Common myeloid progenitor, CD34-positive (primary cell): ENCODE measurements at places on chromosomes 4 and X.

GRCh38 chrX:1602299-1602698 is 10.9 kb downstream of the AKAP17A start:
- DNase-seq, result no peak

GRCh38 chr4:53273726-53274125 is 92.1 kb downstream of the SCFD2 start:
- no peak for DNase-seq

DNA sequence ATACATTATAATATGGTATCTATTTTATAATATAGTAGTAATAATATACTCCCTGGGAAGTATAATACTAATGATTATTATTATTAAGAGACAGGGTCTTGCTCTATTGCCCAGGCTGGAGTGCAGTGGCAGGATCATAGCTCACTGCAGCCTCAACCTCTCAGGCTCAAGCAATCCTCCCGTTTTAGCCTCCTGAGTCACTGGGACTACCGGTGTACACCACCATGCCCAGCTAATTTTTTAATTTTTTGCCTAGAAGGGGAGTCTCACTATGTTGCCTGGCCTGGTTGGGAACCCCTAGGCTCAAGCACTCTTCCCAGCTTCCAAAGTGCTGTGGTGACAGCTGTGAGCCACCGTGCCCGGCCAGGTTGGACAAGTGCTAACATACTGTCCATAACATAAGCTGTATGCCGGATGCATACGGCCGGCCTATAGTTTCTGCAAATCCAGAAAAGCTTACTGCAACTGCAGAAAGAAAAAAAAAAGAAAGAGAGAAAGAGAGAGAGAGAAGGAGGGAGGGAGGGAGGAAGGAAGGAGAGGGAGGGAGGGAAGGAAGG is 94.2 kb upstream of the PPP2R3B start:
- DNase-seq, result peak; percentile 39

- no peak for DNase-seq
Observed at GRCh38 chrX:77415161-77415560, 32.0 kb upstream of the FGF16 start.

GRCh38 chr4:87540146-87541058 is 11.2 kb upstream of the SPARCL1 start:
- DNase-seq, result no peak

- DNase-seq, result no peak
Observed at GRCh38 chr4:8473198-8473919, 32.8 kb downstream of the TRMT44 start.

GRCh38 chrX:11242704-11243103 is 50.5 kb upstream of the AMELX start:
- DNase-seq, result no peak

GRCh38 chr4:142696334-142697122 is 149.6 kb downstream of the INPP4B start:
- peak; percentile 73 for DNase-seq

DNA sequence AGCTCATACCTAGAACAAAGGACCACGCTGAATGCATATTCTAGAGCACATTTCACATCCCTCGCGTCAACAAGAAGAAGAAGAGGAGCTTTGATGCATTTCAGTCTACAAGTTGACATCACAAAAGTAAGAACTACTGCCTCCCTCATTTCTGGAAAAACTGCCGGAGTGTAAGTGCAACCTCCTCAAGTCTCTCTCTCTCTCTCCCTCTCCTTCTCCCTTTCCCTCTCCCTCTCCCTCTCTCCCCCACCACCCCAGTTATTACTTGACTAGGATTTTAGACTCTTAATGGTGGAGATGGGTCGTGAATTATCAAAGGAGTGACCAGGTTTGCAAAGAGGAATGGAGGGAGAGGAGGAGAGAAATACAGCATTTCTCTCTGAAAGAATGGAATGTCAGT is 1.4 kb upstream of the IRS4 start:
- DNase-seq, result no peak

DNA sequence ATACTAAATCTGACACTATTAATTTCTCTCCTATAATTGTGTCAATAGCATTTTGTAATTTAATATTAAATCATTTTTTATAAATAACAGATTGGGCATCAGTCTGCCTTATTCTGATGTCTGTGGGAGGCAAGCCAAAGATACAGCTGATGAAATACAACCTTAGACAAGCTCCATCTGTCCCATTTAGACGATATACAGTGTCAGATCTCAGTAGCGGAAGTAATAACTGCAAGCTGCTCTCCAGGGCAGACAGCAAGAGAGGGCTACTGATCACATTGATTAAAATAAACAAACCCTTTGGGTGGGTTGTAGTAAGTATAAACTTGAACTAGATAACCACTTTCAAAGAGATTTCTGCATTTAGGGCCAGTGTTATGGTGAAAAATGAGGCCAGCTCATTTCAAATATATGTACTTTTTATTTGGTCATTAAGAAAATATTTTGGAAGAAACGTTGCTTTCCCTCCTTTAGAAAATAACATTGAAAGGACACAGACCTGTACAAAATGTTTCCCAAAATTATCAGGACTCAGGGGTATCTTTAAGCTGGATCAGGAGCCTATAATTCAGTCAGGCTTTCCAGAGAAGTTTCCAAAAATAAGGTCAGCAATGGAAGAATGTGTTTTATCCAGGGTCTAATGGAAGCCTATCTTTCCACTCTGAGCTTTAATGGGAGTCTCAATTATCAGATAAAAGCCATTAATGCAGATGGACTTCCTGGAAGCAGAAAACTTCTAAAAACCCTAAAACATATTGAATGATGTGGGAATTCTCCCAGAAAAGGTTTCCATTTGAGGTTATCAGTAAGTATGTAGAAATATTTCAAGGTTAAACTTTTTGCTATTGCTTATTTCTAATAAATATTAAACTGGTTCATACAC is 1028.8 kb upstream of the IGFBP7 start:
- no peak for DNase-seq

GRCh38 chr4:176883108-176883550 is 90.4 kb upstream of the VEGFC start:
- DNase-seq, result no peak

DNA sequence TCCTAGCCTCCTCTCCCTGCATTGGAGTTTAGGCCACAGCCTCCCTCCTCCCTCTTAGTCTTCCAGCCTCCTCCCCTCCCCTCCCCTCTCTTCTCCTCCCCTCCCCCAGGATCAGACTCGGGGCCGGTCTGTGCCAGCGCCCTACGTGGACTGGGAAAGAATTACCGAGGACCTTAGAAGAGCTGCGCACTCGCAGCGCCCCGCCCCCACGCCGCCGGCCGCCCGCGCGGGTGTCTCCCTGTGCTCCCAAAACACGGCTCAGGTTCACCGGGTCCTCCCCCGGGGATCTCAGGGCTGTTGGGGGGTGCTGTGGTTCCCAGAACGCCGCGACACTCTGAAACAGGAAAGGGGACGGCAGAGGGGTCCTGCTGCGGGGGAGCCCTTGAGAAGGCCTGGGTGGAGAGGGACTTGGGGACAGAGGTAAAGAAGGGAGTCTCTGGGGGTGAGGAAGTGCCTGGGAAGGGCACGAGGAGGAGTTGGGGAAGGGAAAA is 122.3 kb upstream of the TBL1X start:
- peak; percentile 83 for DNase-seq

DNA sequence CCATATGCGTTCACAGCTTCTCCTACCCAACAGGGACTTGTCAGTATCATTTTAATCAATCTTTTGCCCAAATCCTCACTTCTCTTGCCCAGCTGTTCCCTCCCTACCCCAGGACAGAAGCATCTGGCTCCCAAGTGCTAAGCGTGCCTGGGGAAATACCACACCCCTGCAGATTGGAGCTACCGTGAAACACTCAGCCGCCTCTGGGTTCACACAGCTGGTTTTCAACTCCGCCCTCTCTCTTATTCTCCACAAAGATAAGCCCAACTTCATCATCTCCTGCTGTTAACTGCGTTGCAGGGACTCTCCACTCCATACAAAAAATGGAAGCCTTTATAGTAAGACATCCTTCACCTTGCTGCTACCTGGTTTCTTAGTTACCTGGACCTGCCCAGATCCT is 147.3 kb upstream of the FTHL17 start:
- DNase-seq, result no peak

- no peak for DNase-seq
Observed at GRCh38 chr4:147491086-147491485, 10.2 kb downstream of the EDNRA start.

GRCh38 chr4:173703021-173703420 is 173.0 kb upstream of the HAND2 start:
- no peak for DNase-seq

DNA sequence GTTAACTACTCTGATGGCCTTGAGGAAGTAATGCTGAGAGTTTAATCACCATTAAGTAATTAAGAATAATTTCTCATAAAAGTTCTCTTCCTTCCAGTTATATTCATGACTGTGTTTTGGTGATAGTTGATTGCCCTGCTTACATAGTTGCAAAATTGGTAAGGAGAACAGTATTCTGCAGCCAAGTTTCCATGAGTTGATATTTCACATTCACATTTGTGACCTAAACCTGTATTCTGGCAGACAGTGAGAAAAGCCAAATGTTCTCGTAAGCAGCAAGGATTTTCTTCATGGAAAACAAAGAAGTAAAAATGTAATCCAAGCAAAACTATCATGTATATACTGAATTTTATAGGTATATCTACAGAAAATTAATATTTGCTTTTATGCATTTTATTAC is 187.8 kb upstream of the NUDT6 start:
- no peak for DNase-seq

DNA sequence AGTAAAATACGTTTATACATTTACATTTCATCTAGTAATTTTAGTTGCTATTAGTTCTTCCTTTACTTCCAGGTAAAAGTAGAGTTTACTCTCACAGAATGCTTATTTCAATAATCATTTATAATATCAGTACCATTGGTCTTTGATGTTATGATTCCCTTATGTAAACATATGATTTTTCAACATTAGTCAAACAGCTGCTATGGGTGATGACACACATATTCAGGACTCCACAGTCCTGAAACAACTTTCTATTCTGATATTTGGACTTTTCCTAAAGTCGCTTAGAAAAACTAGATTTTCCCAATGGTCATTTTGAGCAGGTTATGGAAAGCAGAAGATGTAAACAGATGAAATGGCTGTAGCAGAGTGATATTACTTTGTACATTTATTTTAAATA is 369.8 kb downstream of the UNC5C start:
- DNase-seq, result no peak

- DNase-seq, result no peak
Observed at GRCh38 chr4:56245547-56246232, 141.6 kb downstream of the AASDH start.

DNA sequence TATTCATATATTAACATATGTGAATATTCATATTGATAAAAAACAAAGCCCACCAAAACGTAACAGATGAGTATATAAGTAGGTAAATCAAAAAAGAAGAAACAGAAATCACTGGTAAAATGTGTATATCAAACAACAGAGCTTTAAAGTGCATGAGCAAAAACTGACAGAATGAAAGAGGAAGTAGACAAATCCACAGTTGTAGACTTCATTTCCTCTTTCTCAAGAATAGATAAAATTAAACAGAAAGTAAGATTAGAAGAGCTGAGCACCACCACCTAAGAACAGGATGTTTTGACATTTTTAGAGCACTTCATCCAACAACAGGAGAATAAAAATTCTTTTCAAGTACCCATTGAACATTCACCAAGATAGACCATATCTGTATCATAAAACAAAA is 64.6 kb downstream of the CNKSR2 start:
- DNase-seq, result peak; percentile 36

- DNase-seq, result no peak
Observed at GRCh38 chrX:17459661-17460060, 84.7 kb downstream of the NHS start.

GRCh38 chrX:9064694-9065093 is 30.8 kb upstream of the FAM9B start:
- DNase-seq, result no peak

DNA sequence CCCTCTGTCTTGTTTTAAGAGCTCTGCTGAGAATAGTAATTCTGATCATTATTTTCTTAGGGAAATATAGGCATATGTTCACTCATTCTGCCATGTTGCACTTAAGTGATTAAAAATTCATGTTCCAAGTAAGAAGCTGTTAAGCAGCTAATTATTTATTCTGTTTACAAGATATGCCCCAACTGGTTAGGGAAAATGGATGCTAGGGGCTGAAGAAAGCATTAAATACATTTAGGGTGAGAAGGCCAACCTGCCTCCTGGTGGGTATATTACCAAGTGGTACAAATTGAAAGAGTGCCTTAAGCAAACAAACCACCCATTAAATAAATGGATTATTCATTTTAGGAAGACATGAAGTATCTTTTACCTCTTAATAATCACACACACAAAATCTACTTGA is 392.6 kb upstream of the EPHA5 start:
- DNase-seq, result no peak

DNA sequence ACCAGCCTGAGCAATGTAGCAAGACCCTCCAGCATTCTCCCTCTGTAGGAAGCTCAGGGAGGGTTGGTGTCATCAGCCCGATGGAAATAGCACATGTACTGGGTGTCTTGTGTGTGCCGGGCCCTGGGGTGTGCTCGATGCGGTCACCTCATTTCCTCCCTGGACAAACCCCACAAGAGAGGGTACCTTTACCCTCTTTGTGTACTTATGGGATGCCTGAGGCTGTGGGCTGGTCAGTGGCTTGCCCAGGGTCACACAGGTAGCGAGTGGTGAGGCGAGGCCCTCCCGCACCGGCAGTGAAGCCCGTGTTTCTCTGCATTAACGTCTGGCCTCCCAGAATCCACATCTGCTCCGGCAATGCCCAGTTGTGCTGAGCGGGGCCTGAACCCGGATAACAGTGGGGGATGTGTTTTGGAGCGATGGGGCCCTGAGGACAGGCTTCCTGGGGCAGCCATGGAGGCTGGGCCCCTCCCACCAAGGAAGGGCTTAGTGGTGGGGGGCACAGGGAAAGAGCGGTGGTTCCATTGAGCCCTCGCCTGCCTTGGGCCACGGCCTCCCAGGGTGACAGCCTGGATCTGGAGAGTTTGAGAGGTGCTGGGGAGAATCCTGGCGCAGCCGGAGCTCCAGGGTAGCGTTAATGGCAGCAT is 8.1 kb downstream of the PSAPL1 start:
- DNase-seq, result no peak

- no peak for DNase-seq
Observed at GRCh38 chr4:160284516-160284915, 1181.6 kb downstream of the RAPGEF2 start.

- no peak for DNase-seq
Observed at GRCh38 chr4:94826206-94826605, 68.5 kb downstream of the BMPR1B start.

DNA sequence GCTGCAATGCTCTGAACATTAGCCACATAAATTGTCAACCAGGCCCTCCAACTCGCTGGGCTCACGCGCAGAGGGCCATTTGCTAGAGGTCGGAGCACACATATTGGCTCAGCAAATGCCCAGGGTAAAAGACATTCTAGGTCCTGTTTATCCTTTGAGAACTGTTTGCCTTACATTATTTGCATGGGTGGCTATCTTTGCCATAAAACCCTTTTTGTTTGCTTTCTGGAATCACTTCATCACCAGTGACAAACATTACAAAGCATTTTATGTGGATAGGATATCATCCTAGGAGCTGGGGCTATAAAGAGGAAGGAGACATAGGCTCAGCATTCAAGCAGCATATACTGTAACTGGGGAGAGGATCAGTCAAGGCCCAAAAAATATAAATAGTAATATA is 149.2 kb upstream of the RAI2 start:
- DNase-seq, result no peak
